HFFc6 (cell line): ENCODE measurements at places on chromosomes 13 and 19. TPM values are rescaled to one million over a fixed set of nuclear protein-coding genes. Genes with fewer than 3 reads are reported as not detected.

The PSG1 gene
- total RNA-seq, result 3.8 to 9.0 TPM (median 7.7 TPM) in 3 replicates

The NLRP5 gene
- not detected in 3 replicates for total RNA-seq

The KIR3DL2 gene
- total RNA-seq, result not detected in 3 replicates

The ZNF28 gene
- total RNA-seq, result 10.9 to 14.5 TPM (median 13.4 TPM) in 3 replicates

The MTIF3 gene
- 27.0 to 36.8 TPM (median 32.6 TPM) in 3 replicates for total RNA-seq

The TEX29 gene
- total RNA-seq, result 0.28 TPM in 1 of 3 replicates, not detected in the others

DNA sequence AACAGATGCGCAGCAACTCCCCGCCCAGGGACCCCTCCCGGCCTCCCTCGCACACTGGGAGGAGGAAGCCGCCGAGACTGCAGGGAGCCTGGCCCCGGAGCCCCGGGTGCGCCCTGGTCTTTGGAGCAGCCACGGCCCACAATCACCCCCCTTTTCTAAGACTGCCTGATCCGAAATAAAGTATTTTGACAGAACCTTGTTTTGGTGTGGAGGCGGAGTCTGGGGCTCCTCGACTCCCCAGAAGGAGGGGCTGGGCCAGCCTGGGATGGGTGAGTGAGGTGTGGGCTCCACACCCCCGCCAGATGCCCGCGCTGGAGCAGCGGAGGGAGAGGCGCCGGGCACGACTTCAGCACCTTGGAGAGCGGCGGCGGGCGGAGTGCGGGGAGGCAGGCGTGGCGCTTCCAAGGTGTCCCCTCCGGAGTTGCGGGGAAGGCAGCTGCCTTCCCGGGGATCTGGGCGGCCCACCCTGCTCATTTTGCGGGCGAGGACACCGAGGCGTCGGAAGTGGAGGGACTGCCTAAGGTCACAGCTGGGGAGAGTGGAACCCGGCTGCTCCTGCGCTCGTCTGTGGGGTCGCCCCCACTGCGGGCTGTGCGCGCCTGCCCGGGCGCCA, 9.4 kb downstream of the SIRT6 start:
- peaks cover 10% of the 10 kb centered on the region; the same call in 1 of the 2 replicates for H3K27me3 ChIP-seq
- H3K27ac ChIP-seq, result no peak overlapping the region
- no peaks in the 10 kb centered on the region for H3K36me3 ChIP-seq
- no peak overlapping the region for H3K4me3 ChIP-seq

- peaks cover 4% of the 10 kb centered on the region; the same call in 1 of the 2 replicates for H3K27me3 ChIP-seq
- H3K4me1 ChIP-seq, result peaks cover 13% of the 10 kb centered on the region
- DNase-seq, result no peak
- no peak overlapping the region for H3K27ac ChIP-seq
Measured at GRCh38 chr19:1938071-1938470, 2.9 kb upstream of the CSNK1G2 start.

DNA sequence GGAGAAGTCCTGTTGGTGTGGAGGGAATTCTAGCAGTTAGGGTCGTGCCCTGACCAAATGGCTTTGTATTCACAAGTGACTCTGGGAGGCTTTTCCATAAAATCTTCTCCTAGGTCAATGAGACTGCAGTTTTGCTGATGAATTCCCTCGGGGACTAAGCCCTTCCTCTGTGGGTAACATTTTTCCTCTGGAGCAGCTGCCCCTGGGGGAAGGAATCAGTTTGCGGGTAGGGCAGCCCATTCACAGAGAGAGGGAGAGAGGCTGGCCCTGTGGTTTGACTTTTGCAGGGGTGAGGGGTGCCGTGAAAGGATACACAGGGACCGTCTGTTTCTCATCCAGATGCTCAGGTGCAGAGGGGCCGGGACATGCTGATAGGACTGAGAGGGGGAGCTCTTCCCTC, 67.3 kb downstream of the ERICH6B start:
- H3K27me3 ChIP-seq, result peaks cover 23% of the 10 kb centered on the region
- H3K4me1 ChIP-seq, result no peaks in the 10 kb centered on the region
- no peak overlapping the region for H3K27ac ChIP-seq
- H3K36me3 ChIP-seq, result no peaks in the 10 kb centered on the region

DNA sequence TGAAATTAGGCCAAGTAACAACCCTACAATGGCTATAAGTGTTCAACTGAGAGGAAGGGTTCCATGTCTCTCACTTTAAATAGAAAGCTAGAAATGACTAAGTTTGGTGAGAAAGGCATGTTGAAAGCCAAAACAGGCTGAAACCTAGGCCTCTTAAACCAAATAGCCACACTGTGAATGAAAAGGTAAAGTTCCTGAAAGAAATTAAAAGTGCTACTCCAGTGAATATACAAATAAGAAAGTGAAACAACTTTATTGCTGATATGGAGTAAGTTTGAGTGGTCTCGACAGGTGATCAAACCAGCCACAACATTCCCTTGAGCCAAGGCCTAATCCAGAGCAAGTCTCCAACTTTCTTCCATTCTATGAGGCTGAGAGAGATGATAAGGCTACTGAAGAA, 209.6 kb downstream of the KLF12 start:
- H3K36me3 ChIP-seq, result peaks cover 7% of the 10 kb centered on the region; the same call in 1 of the 2 replicates
- no peak for DNase-seq
- peaks cover 38% of the 10 kb centered on the region for H3K4me1 ChIP-seq
- no peaks in the 10 kb centered on the region; the same call in 1 of the 2 replicates for H3K27me3 ChIP-seq

DNA sequence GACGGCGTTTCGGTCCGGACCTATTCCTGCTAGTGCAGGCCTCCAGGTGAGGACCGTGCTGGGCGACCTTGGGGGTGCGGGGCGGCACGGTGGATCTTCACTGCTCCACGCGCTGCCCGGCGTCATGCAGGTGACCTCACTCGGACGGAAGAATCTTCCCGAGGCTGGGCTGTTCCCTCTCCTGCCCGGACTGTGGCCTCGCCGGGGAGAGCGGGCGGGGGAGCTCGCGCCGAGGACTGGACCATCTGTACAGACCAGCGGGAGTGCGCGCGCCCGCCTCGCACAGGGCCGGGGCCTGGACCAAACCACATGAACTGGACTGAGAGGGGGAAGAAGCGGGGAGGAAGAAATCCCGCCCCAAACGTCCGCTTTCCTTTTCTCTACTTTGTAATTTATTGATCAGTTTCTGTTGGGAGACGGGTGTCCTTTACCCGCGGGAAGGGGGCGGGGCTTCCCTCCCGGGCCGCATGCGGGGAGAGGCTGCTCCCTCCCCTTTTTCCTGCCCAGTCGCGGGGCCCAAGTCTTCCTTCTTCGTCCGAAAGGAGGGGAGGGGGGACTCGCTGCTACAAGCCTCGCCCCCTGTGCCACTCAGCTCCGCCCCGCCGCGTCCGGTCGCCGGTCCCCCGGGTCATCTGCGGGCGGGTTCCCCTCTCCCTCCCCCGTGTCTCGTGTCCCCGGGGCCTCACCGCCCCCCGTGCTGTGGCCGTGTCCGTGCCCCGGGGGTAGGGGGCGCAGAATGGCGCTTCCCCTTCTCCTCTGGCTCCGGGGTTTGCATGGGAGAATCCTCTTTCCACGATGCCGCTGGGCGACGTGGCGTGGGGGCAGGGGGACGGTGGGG, 4.9 kb downstream of the HRC start:
- H3K27me3 ChIP-seq, result peaks cover 10% of the 10 kb centered on the region
- peak overlapping the region; percentile 76 for H3K27ac ChIP-seq
- DNase-seq, result peak; percentile 68
- H3K4me1 ChIP-seq, result peaks cover 24% of the 10 kb centered on the region
- H3K36me3 ChIP-seq, result peaks cover 11% of the 10 kb centered on the region

DNA sequence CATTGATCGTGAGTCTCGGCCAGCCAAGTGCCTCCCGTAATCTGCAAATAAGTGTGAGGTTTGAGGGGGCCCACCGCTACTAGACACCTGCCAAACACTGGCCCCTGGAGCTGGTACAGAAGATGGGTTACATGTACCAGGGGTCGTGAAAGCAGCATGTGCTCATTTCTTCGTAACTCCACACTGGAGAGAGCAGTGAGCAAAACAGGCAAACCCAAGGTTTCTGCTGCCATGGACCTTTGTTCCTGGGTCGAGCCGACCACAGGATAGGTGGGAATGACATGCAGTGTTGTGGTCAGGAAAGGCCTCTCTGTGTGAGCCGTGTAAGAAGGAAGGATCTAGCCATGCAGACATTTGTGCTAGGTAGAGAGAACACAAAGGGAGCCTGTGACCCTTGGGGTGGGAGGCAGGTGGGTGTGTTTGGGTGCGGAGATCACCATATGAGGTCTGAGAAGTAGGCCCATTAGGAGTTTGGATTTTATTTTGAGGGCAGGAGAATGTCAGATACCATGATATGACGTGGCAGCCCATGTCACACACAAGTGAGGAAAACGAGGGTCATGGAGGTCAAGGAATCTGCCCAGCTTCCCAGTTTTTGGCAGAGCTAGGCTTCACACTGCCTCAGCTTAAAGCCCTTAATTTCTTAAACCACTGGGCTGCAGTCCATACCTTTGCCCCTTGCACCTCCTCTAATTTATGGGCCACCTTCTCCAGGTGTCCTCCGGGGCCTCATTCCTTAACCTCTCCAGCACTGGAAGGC, 919 bp downstream of the GTF3A start:
- peaks cover 27% of the 10 kb centered on the region for H3K36me3 ChIP-seq
- H3K4me3 ChIP-seq, result peak overlapping the region; percentile 86
- peaks cover 33% of the 10 kb centered on the region for H3K4me1 ChIP-seq
- H3K27me3 ChIP-seq, result peaks cover 3% of the 10 kb centered on the region
- peak overlapping the region; percentile 57 for H3K27ac ChIP-seq

DNA sequence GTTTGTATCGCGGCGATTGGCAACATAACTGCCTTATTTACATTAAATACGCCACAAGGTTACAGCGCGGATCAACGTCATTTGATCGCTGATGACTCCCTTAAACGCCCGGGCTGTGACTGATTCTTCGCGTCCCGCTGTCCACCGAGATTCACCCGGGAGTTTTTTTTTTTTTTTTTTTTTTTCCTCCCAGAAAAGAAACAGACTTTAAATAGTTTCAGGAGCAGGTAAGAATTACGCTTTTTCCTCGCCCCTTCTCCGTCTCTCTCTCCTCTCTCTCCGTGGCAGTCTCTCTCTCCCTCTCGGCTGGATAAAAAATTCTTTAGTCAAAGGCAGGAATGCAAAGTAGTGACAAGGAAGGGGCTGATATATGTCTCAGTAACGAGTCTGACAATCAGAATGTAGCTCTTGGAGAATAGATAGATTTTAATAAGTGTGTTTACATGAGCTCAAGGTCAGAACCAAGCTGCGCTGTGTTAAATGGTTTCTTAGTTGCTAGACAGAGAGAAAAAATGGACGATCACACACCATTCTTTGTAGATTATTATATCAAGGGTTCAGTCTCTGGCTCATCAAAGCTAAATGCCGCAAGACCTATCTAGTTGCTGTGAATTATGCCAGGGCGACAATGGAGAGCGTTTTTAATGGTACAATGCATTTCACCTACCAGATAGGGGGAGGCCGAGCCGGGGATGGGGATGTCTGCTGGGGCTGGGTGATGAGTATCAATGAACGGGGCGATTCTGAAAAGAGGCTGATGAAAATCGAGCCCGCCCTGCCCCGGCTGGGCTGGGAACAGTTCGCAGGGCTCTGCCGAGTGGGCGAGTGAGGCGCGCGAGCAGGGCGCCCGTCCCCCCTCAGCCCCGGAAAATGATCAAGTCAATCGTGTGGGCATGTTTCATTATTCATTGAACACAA, 147.2 kb upstream of the ZNF536 start:
- H3K27ac ChIP-seq, result no peak overlapping the region
- H3K4me3 ChIP-seq, result peak overlapping the region; percentile 65
- peaks cover 24% of the 10 kb centered on the region for H3K4me1 ChIP-seq
- no peak for DNase-seq

DNA sequence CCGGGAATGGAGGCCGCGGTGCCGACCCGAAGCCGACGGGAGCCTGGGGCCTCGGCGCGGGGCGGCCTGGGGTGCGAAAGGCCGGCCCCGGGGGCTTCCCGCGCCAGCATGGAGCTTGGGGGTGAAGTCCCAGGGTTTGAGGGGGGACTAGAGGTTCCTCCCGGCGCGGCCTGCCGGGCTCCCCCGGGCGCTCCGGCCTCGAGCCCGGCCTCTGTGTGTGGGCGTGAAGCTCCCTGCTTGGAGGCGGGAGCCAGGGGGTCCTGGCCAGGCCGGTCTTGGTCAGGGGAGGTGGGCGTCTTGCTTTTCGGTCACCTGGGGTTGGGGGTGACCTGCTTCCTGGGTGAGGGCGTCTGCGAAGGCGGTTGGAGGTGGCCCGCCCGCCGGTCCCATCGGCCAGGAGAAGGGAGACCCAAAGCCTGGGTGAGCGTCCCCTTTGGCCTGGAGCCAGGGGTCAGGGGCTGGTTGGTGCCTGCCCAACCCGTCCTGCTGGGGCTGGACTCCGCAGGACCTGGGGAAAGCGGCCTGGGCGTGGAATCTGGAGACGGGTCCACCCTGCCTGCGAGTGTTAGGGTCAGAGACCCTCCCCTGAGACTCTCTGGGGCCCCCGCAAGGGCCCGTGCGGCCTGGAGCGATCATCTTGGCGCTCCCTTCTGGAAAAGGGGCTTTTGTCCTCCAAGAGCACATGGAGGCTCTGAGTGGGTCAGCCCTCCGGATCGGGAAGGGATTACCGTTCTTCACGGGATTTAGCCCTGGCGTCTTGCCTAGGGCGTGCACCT, 535 bp downstream of the BSG start:
- peaks cover 35% of the 10 kb centered on the region for H3K4me1 ChIP-seq
- H3K36me3 ChIP-seq, result no peaks in the 10 kb centered on the region
- DNase-seq, result peak; percentile 43
- peak overlapping the region; percentile 95 for H3K27ac ChIP-seq

- no peak overlapping the region for H3K4me3 ChIP-seq
- DNase-seq, result no peak
- H3K36me3 ChIP-seq, result no peaks in the 10 kb centered on the region
- peaks cover 23% of the 10 kb centered on the region for H3K4me1 ChIP-seq
- H3K27ac ChIP-seq, result no peak overlapping the region
Measured at GRCh38 chr13:23549724-23550123, 20.5 kb upstream of the TNFRSF19 start.
